ENCODE measurements at places on chromosomes 12 and 14.
A peak's percentile ranks its signal among the peaks of the same experiment; 100 is the strongest.

DNA sequence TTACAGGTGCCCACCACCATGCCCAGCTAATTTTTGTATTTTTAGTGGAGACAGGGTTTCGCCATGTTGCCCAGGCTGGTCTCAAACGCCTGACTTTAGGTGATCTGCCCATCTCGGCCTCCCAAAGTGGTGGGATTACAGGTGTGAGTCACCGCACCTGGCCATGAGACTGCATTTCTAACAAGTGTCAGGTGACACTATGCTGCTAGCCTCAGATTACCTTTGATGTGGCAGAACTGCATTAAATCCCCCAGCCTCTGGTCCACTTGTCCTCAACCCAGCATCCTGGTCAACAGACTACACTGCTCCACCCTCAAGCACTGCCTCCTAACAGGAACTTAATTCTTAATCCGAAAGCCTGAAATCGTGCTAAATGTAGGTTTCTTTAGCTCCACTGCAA is 13.1 kb downstream of the LGMN start:
- DNase-seq: no peak

DNA sequence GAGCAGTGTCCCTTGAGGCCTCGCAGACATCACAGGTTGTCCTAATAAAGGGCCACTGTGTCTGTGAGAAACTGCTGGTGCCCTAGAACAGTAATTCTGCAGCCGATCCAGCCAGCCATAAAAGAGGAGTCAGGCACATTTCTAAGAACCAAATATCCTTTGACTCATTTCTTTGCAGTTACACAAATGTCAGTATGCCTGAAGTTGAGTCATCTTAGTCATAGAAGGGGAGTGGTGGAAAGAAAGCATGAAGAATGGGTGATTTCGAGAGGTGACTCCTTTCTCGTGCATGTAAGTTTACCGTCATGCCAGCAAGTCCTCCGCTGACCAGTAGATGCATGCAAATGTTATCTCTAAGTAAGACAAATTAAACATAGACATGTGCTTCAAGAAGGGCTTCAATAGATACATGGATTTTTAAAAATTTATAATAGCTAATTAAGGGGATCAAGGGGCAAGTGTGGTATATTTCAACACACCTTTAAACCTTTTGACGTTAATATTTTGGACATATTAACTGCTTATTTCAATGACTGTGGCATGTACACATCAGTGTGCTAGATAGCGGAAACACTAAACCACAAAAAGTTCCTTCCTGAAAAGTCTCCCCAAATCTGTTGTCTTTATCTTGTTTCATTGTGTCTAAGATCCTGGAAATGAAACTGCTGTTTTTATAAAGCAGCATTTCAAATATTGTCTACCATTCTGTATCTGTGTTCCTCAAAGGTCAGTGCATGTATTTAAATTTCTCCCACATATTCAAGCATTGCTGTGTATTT is 497.4 kb downstream of the NPAS3 start:
- peak; percentile 68 for DNase-seq

- DNase-seq: no peak
Observed at GRCh38 chr14:51922624-51923023, 62.2 kb downstream of the GNG2 start.

- DNase-seq: no peak
Observed at GRCh38 chr12:131368668-131369071, 342.2 kb upstream of the SFSWAP start.

DNA sequence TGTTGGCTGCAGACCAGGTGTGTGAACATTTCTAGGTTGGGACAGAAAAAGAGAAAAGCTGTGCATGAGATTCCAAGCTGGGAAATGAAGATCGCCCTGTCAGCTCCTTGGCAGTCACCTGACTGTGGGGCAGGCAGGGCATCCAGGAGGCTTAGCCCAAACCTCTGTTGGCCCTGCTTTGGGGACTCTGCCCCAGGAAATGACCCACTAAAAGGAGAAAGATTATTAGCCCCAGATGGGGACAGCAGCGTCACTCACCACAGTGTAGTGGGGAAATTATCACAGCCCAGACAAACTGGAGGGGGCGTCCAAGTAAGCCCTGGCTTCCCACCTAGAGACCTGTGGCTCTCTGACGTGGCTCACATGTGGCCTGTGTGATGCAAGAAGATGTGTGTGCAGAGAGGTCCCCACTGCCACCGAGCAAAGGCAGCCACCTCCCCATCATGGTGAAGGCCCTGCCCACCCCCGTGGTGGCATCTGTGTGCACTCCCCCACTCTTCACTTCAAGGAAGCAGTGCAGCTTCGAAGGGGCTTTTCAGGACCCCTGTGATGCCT is 39.1 kb downstream of the DIO3 start:
- DNase-seq: no peak

DNA sequence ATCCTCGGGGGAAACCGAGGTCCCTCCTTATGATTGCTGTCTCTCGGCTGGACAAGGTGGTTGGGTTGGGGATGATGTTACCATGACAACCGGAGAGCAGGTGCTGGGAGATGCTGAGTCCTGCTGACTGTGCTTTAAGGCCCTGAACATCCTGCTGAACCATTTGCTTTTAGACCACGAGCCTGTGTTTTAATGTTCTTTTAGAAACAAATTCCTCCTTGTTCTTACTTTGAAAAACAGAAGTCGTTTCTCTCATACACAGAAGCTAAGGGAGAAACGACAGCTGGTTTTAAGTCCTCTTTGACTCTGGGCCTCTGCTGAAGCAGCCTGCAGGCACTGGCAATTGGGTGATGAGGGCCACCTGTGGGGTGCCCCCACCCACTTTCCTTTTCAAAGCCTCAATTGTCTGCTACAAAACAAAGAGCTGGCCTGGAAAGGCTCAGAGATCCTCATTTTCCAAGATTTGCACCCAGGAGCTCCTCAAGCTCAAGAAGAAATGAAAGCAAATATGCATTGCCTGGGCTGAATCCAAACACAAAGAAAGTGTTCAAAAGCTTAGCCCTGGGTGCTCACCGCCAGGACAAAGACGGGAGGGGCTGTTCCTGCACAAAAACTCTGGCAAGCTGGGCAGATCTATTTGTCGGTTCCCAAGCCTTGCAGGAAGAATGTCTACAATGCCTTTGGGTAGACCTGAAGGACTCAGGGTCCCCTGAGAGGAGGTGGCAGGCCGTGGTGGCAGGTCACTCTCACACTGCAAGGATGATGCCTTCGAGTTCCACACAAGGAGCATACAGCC is 90.0 kb upstream of the CLMN start:
- no peak for DNase-seq

GRCh38 chr12:46369474-46370379 is 2.8 kb downstream of the SLC38A2 start:
- no peak for DNase-seq

DNA sequence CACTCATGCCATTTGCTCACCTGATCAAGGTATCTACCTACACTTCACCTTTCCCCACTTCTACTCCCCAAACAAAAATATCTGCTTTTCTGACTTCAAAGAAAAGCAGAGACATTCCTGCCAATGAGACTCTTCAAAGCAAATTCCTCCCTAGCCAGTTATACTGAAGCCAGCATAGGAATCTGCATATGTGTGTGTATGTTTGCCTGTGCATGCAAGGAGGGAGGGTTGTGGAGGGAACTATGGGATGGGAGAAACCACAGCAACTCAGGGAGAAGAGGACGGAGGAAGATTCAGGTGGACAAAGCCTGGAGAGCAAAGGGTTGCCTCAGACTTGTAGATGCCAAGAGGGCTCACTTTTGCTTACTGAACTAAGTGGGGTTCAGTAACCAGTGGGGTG is 26.4 kb upstream of the VDR start:
- no peak for DNase-seq

DNA sequence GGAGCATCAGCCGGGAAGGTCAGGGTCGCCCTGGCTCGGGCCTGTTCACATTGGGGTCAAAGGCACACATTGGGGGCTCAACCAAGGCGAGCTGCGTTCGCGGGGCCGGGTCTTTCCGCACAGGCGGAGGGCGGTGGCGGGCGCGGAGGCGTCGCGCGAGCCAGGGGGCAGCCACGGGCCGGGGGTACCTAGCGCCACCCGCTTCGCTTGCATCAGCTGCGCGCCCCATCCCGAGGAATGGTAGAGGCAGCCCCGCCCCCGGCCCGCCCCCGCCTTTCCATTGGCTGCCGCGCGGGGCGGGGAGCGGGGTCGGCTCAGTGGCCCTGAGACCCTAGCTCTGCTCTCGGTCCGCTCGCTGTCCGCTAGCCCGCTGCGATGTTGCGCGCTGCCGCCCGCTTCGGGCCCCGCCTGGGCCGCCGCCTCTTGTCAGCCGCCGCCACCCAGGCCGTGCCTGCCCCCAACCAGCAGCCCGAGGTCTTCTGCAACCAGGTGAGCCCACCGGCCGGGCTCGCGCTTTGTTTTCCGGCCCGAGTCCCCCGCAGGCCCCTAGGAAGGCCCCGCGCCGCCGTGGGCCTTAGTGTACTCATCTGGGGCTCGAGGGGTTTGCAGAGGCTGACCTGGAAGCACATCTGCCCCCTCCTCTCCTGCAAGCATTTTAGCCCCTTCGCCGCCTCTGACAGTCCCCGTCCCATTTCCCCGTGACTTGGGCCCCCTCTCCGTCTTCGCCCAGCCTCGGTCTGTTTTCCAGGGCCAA is at the start of gene ALDH2:
Gene ALDH2 (plus strand): TSS at position 326 of the 754 bp plus-strand sequence. CDS start 50 bp downstream, at position 376.
- DNase-seq: no peak

DNA sequence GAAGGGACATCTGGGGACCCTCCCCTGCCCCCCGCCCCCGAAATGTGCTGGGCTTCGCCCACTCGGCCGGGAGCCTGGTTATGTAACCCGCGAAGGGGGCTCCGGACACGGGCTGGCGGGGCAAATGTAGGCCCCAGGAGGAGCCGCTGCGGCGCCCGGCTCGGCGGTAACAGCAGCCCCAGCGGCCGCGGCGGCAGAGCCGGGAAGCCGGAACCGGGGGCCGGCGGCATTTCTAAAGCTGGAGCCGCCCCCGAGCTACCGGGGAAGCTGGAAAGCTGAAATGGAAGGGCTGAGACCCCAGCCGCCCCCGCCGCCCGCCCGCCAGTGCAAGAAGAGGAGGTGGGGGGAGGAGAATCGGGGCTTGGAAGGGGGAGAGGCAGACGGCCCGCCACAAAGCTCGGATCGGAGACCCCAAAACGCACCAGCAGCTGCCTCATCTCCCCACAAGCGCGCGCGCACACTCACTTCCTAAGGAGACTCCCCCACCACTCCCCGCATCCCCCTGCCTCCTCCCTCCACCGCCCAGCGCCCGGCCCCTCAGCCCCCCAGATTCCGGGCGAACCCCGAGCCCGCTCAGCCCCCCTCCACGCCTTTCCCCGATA is 1.5 kb downstream of the KDM2B start:
- DNase-seq: peak; percentile 44

DNA sequence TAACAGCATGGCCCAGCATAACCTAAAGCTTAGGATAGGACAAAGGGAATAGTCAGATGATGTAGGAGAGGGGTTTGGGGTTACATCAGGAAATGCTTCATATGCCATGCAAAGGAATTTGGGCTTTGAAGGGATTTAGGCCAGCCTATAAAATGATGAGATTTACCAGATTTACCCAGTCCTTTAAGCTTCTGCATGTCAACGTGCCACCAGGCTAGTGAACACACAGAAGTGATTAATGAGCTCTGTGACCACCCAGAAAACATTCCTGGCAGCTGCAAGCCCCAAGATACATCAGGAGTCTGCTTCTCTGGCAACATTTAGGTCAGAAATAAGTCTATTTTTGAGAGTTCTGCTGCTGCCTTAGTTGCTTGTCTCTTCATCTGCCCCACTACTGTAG is 118.3 kb downstream of the LRIG3 start:
- no peak for DNase-seq

- no peak for DNase-seq
Observed at GRCh38 chr14:90523544-90523943, 126.7 kb downstream of the CALM1 start.

- no peak for DNase-seq
Observed at GRCh38 chr12:106131676-106132075, 7.1 kb downstream of the NUAK1 start.

DNA sequence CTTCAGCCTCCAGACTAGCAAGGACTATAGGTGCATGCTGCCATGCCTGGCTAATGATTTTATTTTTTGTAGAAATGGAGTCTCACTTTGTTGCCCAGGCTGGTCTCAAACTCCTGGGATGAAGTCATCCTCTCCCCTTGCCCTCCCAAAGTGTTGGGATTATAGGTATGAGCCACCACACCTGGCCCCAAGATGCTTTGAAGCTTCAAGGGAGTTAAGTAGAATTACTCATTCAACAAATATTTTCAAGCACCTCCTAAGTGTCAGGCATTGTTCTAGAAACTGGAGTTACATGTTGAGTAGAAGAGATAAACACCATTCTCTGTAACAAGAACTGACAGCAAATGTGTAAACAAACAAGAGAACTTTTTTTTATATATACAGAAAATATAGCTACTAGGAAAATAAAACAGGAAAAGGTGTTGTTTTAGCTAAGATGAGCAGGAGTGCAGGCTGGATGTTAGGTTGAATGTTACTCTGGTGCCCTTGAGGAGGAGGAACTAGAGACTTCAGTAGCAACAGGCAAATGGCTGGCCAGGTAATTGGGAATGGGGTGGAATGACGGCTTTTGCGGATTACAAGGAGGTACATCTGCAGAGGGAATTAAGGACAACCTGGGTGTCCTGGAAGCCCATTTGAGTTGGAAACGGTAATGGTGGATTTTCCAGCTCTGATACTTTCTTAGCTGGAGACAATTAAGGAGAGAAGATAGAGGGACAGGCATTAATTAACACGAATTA is 32.0 kb upstream of the CFAP54 start:
- no peak for DNase-seq

DNA sequence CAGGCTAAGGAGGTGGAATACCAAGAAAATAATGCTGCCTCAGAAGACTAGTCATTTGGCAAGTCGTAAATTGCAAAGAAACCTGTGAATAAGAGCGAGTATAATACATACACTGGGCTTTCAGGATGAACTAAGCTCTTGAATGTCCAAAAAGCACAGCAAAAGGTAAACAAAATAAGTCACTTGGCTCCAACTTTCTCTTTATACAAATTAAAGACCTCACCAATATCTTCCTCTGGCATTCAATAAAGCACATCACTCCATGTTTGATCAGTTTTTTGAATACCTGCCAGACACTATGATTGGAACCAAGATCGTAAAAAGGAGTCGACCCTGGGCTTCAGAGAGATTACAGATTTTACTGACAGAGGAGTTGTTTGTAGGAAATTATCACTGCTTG is 3.5 kb downstream of the DICER1 start:
- DNase-seq: no peak

GRCh38 chr12:119423285-119423684 is 88.8 kb downstream of the CCDC60 start:
- DNase-seq: no peak

- DNase-seq: peak; percentile 36
Observed at GRCh38 chr12:96907671-96908422, 790 bp downstream of the NEDD1 start.

GRCh38 chr12:124683152-124684124 is 116.0 kb upstream of the NCOR2 start:
- DNase-seq: no peak

- DNase-seq: no peak
Observed at GRCh38 chr12:126953365-126953889, 1313.5 kb upstream of the TMEM132C start.

- DNase-seq: peak; percentile 58
Observed at GRCh38 chr14:103185051-103186029, 62.1 kb downstream of the TNFAIP2 start.

GRCh38 chr12:43805149-43805859 is 813 bp downstream of the TWF1 start:
- DNase-seq: no peak
